ENCODE measurements at places on chromosomes 4 and X.

DNA sequence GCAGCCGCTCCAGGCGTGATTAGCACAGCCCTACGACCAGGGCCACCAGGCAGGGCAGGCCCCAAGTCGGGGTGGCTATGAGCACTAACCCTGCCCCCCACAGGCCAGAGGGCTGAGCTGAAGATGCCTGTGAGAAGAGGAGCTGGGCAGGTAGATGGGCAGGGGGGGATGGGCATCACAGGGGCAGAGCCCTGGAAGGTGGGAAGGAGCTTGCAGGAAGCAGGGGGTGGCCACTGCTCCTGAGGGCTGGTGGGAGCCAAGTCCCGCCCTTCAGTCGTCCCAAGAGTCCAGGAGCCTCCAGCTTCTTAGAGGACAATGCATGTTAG is 7.3 kb upstream of the MXD4 start:
- DNase-seq: no peak

GRCh38 chr4:38734911-38735310 is 47.9 kb downstream of the TLR10 start:
- DNase-seq: no peak

GRCh38 chr4:887034-887763 is 44.9 kb downstream of the GAK start:
- no peak for DNase-seq

GRCh38 chr4:153501578-153501977 is 35.4 kb downstream of the TMEM131L start:
- no peak for DNase-seq

GRCh38 chrX:49064735-49065134 is 5.9 kb downstream of the CCDC120 start:
- DNase-seq: no peak

- no peak for DNase-seq
Observed at GRCh38 chr4:146143888-146144287, 31.6 kb upstream of the LSM6 start.

DNA sequence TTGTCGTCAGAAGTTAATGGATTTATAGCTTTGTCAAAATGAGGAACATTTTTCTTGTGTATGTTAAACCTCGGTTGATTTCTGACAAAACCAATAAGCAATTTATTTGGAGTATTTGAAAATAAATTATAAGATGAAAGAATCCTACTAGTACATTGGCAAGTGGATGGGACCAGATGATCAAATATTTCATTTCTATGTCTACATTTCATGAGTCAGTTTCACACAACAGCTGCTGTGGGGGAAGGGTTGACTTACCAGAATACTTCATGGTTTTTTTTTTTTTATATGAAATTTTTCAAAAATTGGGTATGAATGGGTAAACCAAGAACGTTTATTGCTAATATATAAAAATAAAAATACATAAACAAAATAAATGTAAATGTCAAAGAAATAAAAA is 39.4 kb downstream of the RAPGEF2 start:
- peak; percentile 33 for DNase-seq

DNA sequence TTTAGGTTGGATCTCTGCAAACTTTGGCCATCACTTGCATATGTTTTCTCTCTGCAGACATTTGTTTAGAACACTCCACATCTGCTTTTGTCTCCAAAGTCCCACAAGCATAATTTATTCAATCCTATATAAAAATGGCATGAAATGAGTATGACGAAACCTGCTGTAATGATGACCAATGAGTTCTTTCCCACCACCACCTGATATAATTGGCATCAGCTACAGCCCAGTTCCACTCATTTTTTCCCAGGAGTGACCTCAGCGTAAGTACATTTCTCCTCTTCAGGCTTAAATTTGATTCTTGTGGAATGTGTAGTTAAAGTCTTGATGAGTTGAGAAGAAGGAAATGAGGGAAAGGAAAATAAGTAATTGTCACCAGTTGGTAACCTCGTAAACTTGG is 205.1 kb downstream of the AWAT2 start:
- peak; percentile 75 for DNase-seq

DNA sequence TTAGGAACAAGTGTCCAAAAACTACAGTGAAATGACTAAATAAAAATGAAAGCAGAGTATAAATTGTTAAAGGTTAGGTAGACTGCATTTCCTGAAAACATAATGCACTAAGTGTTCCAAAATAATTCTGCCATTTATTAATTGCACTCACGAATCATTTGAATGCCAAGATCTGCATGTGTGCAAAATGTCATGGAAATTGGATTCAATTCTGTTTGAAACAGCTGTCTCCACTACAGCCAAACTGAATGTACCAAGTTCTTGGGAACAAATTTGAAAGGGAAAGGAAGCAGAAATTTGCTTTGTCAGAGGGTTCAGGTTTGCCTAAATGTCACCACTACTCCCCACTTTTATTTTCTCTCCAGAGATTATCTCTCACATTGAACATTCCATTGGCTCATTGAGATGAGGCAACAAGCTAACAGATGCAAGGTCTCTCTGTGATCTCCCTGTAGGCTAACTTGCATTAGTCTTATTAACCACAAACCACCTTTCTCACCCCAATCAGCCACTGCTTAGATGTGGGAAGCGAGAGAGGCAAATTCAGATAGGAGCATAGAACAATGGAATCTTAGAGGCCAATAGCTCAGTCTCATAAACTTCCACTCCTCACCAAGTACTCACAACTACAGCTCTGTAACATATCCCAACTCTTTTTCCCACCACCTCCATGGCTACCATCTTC is 226.6 kb downstream of the KDR start:
- DNase-seq: peak; percentile 56

GRCh38 chr4:98544141-98544817 is 114.1 kb downstream of the TSPAN5 start:
- DNase-seq: no peak

DNA sequence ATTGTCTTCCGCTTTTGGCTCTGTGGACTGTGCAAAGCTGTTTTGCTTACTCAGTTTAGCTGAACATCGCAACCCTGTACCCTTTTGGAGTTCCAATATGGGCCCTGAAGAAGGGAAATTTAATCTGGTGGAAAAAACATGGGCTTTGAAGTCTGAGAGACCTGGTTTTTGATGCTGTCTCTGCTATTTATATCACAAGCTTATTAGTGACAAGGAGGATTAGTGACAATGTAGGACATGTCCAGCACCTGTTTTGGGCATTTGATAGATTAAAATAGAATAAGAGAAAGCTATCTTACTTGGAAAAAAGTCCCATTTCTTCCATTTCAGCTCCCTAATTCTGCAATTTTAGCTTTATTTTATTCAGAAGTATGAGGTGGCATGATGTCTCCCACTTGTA is 417.3 kb downstream of the SPRY1 start:
- DNase-seq: no peak

GRCh38 chr4:139943277-139943676 is 210.7 kb downstream of the MAML3 start:
- no peak for DNase-seq

- DNase-seq: no peak
Observed at GRCh38 chr4:12562021-12562420, 922.1 kb downstream of the RAB28 start.
